ENCODE measurements at places on chromosomes 6 and 20.

DNA sequence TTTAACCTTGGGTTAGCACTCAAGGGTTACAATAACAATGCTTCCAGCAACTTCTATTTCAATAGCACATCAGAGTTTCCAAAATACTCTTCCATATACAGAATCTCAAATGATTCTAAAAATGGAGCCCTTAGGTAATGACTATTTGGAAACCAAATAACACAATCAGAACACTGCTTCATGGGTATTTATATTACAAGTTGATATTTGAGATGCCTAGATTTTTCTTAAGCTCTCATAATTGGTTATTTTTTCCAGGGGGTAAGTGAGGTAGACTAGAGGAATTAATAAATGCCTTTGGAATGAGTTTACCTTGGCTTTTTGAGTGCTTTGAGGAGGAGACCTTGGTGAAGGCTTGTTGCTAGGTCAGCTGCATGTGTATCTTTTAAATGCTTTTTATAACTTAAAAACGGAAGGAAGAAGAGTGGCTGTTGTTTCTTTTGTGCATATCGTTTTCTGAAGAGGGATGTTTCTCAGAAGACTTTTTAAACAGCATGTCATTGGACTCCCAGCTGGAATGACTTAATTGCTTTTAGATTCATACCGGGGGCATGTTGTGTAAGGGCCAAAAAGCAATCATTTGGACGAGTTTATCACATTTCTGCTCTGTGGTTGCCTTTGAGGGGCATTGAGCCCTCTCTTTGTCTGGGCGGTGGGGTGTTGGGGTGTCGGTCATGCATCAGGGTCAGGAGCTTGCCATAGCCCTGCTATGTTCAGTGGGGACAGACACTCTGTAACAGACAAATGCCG lies 186.0 kb downstream of the DTNBP1 start:
- no peak for DNase-seq

DNA sequence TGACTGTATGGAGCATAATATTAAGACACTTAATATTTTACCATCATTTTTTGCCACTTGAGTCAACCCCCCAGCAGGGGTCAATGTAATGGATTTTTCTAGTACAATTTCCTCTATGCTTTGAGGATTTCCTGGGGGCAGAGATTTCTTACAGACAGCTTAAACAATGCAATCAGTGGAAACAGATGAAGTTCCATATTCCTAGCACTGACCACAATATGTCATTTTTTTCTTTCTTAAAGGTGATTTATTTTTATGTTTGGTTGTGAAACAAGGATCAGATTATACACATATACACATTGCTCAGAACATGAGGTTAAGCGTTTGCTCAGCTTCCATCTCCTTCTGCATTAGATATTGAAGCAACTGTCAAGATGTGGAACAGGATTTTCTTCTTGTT lies 82.0 kb upstream of the ID4 start:
- DNase-seq: no peak

DNA sequence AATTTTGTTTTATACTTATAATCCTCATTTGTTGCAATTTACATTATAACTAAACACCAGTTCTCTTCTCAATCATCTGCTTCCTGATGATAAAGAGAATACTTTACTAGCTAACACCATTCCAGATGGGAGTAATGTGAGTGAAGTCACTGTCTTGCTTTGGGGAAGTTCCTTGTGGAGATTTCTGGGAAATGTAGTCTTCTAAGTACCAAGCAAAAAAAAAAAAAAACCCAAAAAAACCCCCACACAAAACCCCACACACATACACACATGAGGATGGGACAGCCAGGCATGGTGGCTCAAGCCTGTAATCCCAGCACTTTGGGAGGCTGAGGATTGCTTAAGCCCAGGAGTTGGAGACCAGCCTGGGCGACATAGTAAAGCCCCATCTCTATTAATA lies 2.2 kb upstream of the SNPH start:
- no peak for DNase-seq

- no peak for DNase-seq
Measured at GRCh38 chr6:158705386-158706126, 55.7 kb downstream of the SYTL3 start.

DNA sequence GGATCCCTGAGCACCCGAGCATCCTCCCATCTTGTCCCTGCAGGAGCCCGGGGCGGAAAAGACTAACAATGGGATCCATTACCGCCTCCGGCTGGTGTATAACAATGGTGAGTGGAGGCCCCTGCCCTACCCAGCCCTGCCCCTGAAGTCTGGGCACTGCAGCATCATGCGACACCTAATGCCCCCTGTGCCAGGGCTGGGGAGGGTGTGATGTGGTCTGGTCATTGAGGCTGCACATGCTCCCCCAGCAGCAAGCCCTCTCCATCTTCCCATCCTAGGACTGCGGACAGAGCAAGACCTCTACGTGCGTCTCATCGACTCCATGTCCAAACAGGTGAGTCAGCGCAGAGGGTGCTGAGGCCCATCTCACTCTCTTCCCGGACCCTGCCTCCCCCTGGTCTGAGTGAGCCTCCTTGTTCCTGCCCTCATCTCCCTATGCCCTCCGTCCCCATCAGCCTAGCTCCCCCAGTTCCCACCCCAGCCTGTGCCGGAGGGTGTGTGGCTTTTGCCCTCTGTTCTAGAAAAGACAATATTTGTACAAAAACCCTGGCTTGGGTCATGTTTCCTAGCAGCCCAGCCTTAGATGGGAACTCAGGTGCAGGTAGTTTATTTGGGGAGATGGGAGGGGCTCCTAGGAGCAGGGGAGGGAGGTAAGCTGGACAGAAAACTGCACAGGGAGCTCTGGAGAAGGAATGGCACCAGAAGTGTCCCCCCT lies 13.5 kb downstream of the EBF4 start:
- no peak for DNase-seq

DNA sequence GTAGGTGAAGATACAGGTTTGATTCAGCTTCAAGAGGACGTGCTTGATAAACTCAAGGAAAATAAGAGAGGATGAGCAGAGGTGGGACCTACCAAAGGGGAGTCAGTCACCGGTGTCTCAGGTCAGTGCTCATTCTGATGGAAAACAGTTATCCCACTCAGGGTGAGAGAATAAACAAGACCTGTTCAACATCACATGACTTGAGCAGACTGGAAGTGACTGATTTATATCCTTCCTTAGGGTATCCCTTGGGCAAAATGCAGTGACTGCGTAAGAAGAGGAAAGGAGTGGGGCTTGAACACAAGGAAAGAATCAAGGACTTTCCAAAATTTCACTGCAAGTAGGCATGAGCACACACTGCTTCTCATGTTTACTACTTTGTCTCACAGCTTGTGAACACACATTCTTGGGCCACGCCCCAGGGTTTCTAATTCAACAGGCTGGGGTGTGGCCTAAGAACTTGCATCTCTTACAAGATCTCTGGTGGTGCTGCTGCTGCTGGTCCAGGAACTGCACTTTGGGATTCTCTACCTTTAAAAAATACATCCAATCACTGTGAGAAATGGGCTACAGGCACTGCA lies 11.6 kb downstream of the CST3 start:
- no peak for DNase-seq

GRCh38 chr6:169026175-169026574 lies 227.5 kb downstream of the THBS2 start:
- DNase-seq: no peak

DNA sequence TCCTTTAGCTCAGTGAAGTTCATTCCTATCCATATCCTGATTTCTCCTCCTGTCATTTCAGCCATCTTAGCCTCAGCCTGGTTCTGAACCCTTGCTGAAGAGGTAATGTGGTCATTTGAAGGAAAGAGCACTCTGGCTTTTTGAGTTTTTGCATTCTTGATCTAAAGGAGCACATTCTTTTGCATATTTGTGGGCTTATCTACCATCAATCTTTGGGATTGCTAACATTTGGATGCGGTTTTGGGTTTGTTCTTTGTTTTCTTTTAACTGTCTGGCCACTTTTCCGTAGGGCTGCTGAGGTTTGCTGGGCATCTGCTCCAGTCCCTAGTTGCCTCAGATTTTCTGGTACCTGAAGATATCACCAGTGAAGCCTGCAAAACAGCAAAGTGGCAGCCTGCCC lies 238.3 kb downstream of the EPM2A start:
- no peak for DNase-seq

DNA sequence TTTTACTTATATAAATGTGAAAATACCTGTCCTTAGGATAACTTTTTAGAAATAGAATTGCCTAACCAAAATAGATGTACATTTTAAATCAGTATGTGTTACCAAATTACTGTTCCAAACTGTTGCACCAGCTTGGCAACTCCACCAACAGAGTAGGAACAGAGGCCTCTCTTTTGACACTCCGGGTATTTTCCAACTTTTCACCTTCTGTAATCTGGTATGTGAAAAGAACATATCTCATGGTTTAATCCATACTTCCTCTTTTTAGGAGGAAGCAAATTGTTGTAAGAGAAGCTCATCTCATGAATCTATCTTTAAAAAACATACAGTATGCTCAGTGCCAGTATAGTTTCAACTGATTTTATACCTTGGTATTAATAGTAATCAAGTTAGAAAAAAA lies 24.9 kb downstream of the RNF144B start:
- no peak for DNase-seq

- no peak for DNase-seq
Measured at GRCh38 chr20:1891263-1892118, 3.7 kb upstream of the SIRPA start.

DNA sequence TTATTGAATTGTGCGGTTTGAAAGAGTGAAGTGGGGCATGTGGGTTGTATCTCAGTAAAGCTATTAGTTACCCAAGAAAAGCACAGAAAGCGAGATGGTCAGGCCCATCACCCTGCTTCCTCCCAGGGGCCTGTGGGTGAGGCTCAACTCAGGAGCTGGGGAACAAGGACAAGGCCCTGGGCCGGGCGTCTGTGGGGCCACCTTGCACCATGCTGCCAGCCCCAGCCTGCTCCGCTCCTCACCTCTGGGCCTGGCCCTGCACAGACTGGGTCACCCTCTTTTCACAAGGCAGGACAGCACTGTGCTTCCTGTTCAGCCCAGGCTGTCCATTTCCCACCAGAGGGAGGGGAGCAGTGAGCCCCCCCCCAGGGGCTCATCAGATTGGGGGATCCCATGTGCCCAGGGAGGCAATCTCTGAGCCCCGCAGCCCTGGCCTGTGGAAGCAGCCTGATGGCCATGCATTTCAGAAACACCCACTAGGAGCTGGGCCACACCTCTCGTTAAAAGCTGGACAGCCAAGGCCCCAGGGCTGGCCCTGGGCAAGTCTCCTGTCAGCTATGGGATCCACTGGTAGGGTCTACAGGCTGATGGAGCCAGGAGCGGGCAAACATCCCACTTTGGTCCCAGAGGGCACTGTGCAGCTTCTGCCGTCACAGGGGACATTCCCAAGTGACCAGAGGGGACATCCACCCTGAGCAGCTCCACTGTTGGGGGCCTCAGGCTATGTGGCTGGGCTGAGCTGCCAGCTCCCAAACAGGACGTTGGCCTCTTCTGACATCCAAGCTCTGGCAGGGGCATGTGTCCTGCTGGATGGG lies 55.9 kb downstream of the YTHDF1 start:
- no peak for DNase-seq

GRCh38 chr20:62577490-62577836 lies 64.8 kb upstream of the SLCO4A1 start:
- no peak for DNase-seq

GRCh38 chr6:123945386-123945785 lies 141.7 kb downstream of the NKAIN2 start:
- no peak for DNase-seq

- DNase-seq: no peak
Measured at GRCh38 chr6:156980515-156980914, 203.3 kb downstream of the ARID1B start.

- no peak for DNase-seq
Measured at GRCh38 chr6:19036196-19036555, 649.0 kb downstream of the RNF144B start.

- DNase-seq: no peak
Measured at GRCh38 chr6:3732345-3733141, 19.0 kb downstream of the PXDC1 start.

DNA sequence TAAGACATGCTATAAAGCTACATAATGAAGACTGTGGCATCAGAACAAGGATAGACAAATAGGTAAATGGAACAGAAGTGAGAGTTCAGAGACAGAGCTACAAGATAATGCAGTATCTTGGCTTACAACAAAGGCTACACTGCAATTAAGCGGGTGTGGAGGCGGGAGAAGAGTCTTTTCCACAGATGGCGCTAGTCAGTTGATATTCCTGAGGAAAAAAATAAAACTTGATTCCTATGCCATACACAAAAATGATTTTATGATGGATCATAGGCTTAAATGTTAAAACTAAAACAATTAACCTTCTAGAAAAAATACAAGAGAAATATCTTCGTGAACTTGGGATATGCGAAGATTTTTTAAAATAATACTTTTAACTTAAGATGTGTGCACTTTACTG lies 31.0 kb downstream of the RIN2 start:
- no peak for DNase-seq

DNA sequence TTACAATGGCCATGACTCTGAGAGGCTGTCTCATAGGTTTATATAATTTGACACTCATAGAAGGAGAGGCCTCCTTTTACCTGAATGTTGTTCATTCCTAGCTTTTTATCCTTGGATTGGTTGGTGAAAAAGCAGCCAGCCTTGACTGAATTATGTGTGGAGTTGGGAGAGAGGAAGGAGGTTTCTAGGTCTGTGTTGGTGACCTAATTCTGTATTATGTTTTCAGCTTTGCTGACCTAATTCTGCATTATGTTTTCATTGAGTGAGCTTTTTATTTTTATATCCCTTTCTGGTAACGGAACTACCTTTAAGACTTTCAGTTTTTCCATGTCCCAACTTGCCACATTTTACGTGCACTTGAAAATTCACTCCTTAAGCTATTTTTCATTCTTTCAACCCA lies 59.1 kb upstream of the RNF144B start:
- DNase-seq: no peak

GRCh38 chr6:97805596-97805995 lies 522.6 kb upstream of the MMS22L start:
- no peak for DNase-seq

DNA sequence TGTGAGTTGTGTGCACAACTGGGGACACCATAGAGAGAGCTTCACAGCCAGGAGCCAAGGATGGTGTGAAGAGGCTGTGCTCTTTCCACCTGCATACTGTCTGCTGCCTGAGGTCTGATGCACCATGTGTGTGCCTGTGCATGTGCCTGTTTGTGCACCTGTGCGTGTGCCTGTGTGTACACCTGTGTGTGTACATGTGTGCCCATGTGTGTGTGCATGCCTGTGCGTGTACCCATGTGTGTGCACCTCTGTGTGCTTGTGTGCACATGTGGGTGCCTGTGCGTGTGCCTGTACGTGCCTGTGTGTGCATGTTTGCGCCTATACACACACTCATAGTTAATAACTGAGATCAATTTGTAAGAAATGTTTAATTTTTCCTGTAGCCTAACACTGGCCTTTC lies 51.3 kb downstream of the FAM120B start:
- DNase-seq: no peak

DNA sequence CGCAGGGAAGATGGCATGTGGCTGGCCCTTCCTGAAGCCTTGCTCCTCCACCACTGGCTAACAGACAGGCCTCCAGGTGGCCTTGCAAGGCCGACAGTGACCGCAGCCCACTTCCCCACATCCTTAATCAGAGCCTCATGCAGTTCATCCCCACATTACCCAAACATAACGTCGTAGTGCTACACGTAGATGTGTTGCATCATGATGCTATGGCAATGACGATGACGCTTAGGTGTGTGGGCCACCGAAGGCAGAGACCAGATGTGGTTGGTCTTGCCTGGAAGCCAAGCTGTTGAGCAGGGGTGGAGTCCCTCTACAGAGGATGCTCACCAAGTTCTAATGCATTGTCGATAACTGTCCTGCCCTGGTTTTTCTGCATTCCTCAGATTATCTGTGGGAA lies 5.6 kb downstream of the CD93 start:
- DNase-seq: no peak

- DNase-seq: no peak
Measured at GRCh38 chr6:92945799-92946198, 473.6 kb downstream of the EPHA7 start.

GRCh38 chr6:147166360-147166944 lies 37.8 kb upstream of the STXBP5 start:
- DNase-seq: no peak

All from stimulated activated CD4-positive, alpha-beta T cell treated with anti-CD3 and anti-CD28 coated beads, Interleukin-12 subunit alpha, Interleukin-12 subunit beta, amount 100 ng/mL, for 48 hours (primary cell).